ENCODE measurements at places on chromosomes 16 and 17.

DNA sequence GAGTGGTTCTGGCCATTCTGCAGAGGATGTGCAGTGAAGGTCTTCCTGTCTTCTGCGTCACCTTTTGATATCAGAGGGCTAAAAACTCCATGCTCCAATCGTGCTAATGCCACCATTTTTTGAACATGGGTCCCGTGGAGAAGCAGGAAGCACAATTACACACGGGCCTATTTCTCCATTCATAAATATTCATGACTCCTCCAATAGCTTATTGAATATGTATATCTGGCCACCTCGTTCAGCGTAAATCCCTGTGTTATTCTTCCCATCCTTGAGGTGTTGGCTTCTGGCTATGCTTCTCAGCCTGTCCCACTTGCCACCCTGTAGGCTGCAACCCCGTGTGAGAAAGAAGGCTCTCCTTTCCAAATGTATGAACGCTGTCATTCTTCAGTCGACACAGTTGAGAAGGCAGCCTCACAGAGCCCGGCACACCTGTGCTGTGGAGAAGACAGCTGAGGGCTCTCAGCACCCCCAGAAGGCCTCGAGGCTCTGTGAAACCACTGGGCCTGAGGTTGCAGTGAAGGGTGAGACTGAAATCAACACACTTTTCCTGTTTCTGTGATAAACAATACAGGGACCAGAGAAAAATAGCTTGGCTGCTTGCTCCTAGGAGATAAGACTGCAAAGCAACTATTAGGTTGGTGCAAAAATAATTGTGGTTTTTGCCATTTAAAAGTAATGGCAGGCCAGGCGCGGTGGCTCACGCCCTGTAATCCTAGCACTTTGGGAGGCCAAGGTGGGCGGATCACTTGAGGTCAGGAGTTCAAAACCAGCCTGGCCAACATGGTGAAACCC, 4.9 kb upstream of the ANKRD40CL start:
- no peak for DNase-seq

- no peak for DNase-seq
Observed at GRCh38 chr16:19861133-19861532, 23.5 kb downstream of the GPRC5B start.

DNA sequence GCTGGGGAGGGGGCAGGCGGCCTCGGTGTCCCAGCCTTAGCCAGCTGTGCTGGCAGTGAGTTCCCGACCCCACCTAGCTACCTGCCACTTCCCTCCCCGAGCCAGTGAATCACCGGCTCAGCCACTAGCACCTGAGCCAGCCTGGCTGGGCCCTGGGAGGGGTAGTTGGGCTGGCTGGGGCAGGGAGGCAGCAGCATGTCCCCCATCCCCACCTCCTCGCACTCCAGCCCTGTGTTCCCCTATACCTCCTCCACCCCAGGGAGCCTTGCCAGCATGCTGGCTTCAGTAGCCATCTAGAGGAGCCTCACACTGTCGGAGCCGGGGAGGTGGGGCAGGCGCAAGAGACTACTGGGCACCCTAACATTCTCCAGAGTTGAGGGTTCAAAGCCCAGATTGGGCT, 2.8 kb downstream of the EVPL start:
- no peak for DNase-seq

GRCh38 chr16:79165079-79165478, 435.5 kb downstream of the MAF start:
- DNase-seq, result no peak

GRCh38 chr16:68069511-68070248, 15.5 kb upstream of the NFATC3 start:
- DNase-seq, result no peak

DNA sequence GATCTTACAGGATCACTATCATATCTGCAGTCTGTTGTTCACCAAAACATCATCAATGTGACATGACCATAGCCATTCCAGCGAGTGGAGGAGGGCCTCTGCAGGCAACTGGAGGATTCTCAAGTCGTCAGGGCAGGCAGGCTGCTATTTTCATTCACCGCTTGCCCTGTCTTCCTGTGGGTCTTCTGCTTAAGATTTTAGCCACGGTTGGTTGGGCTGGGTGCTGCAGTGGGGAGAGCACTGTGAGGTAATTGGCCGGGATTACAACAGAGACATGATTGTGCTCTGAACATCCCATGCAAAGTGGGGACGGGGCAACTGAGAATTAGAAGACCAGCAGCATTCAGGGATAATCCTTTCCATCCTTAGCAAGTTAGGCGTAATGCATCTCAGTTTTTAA, 245.9 kb downstream of the CPPED1 start:
- DNase-seq, result no peak

DNA sequence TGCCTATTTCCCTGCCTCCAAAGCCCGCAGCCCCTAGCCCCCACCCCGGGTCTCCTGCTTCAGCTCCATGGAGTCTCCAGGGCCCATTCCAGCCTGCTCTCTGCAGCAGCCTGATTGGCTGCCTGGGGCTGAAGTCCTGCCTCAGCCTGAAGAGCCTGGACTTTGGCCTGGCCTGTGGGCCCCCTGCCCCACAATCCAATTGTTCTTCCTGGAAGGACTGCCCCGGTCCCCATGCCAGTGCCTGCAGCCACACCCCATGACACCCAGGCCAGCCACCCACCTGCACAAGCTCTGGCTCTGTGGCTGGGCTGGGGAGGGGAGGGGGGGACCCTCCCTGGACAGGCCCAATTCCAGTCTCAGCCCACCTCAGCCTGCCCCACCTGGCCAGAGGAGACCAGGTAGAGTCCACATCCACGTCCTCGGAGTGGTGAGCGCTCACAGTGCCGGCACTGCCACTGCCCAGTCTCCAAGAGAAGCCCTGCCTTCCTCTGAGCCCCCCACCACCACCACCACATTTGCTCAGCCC, 12.3 kb downstream of the ENPP7 start:
- no peak for DNase-seq

DNA sequence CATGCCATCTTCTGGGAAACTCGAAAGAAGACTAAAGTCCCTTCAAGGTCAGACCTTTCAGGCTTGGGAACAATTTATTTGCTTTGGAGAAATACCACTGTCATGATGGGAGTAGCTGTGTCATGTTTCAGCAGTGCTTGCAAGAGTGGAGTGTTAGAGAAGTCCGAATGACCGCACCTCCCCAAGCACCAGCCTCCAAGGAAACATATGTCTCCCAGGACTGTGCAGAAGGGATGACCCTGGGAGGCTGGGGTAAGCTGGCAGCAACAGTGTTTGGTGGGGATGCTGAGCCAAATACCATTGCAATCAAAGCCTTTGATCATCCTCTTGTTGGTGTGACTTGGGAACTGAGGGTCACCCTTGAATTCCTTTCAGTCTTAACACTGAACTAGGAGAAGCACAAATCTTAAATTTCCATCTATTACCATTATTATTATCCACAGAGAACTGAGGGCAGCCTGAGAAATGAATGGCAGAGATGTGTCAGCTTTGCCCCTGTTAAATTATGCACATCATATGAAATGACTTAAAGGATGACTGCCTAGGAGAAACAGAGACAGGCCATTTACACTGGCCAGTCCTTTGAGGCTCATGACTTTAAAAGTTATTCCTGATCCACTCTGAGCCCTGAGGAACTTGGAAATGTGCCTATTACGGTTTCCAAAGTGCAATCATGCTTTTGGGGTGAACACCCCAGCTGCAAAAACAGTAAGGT, 244.9 kb downstream of the CA10 start:
- no peak for DNase-seq

DNA sequence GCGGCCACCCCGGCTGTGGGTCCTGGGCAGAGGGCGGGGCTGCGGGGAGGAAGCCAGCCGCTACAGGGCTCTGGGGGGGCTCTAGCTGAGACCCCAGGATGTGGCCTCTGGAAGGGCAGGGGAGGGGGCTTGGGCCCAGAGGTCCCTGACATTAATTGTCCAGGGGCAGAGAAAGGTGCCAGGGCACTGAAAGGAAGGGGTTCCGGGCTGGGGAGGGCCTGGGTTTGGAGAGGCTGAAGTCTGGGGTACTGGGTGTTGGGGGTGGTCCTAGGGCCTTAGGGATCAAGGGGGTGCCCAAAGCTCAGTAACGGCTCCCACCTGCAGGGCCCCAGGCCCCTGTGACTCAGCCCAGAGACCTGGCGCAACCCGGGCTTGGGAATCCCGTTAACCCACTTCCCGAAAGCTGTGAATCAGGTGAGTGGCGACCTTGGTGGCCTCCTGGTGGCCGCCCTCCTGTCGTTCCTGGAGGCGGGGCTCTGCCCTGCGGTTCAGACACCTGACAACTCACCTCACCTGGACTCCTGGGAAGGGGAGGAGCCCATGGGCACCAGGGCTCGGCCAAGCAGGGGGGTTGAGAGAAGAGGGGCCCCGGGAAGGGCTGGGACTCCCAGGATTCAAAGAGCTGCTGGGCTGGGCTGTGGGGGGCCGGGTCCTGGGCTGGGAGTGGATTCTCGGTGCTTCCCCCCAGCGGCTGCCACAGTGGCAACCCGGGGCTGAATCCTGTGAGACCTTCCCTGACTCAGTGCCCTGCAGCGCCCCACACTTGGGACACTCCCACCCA, 465 bp upstream of the PRSS22 start:
- DNase-seq, result no peak

DNA sequence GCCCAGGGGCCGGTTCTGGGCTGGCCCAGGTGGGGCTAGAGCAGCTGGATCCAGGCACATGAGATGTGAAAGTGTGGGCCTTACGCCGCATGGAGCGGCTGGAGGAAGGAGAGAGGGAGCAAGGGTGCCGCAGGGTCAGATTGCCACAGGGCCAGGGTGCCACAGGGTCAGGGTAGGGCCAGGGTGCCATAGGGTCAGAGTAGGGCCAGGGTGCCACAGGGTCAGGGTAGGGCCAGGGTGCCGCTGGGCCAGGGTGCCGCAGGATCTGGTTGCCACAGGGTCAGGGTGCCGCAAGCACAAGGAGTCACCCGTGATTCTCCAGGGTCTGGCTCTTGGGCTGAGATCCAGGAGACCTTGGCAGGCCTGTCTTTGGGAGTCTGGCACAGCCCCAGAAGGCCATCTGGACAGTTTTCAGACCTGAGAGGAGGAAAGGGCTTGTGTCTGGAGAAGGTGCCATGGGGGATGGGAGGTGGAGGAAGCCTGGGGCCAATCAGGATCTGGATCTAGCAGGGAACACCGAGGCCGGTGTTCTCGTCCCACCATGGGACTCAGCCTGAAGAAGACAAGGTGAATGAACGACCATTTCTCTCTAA, 13.1 kb upstream of the LASP1NB start:
- DNase-seq, result no peak

GRCh38 chr16:75238853-75239541, 12.4 kb downstream of the BCAR1 start:
- no peak for DNase-seq

DNA sequence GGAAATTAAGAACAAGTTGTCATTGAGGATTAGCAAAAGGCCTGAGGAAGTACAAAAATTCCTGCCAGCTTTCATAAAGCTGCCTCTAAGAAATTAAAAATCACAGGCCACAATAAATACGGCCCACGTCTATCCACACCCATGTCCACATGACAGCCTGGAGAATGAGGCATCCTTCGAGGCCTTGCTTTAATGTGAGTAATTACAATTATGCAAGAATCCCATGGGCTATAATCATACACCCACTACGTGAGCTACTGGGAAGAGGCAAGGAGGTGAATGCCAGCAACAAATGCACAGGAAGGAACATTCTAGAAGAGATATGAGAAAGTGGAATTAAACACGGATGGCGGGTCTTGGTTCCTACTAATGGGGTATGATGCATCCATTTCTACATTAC, 65.4 kb upstream of the ZFHX3 start:
- no peak for DNase-seq

- no peak for DNase-seq
Observed at GRCh38 chr17:80882926-80883685, 108.5 kb upstream of the CHMP6 start.

GRCh38 chr16:11273721-11274324, 394 bp upstream of the PRM3 start:
- DNase-seq, result no peak

- no peak for DNase-seq
Observed at GRCh38 chr17:35748979-35749378, 4.1 kb downstream of the GAS2L2 start.

DNA sequence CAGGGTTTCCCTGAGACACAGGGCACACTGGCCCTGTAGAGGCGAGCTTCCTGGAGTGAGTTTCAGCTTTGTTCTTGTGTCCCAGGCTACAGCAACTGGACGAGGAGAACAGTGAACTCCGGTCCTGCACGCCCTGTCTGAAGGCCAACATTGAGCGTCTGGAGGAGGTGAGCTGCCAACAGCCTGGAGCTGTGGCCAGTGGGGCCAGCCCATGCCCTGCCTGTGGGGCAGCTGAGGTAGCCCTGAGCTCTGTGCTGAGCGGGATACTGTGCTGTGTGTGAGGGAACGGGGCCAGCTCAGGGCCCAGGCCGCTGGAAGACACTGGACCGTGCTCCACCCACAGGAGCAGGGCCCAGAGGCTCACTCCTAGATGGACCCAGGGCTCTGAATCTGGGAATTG, 8.7 kb upstream of the CAPN15 start:
- no peak for DNase-seq

GRCh38 chr17:51166987-51167931, 1.0 kb downstream of the NME2 start:
- DNase-seq, result peak; percentile 44

GRCh38 chr17:12605222-12605621, 60.5 kb upstream of the MYOCD start:
- no peak for DNase-seq

DNA sequence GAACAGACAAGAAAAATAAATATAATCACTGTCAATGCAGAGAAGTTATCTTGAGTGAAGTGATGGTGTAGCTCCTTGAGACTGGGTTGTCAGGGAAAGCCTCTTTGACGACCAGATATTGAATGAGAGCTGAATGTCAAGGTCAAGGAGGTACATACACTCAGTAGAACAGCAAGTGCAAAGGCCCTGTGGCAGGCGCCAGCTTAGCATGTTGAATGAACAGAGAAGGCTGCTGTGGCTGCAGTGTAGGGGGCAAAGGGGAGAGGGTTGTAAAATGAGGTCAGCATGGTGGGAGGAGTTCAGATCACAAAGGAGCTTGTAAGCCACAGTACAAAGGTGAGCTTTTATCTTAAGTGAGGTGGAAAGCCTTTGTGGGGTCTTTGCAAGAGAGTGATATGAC, 111.5 kb downstream of the ZFHX3 start:
- DNase-seq, result no peak

GRCh38 chr16:24428756-24429155, 110.6 kb upstream of the RBBP6 start:
- no peak for DNase-seq

DNA sequence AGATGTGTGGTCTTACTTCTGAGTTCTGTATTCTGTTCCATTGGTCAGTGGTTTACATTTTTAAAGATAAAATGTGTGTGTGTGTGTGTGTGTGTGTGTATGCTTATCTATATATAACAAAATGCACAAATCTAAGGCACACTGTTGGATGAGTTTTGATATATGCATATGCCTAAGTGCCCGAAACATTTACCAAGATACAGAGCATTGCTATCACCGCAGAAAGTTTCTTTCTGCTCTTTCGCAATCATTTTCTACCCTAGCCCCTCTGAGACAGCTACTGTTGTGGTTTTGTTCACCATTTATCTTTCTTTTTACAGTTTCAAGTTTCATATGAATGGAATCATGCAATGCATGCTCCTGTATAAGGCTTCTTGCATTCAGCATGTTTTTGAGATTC, 97.0 kb downstream of the MRTFB start:
- no peak for DNase-seq

- no peak for DNase-seq
Observed at GRCh38 chr16:72997141-72997542, 50.8 kb downstream of the ZFHX3 start.

GRCh38 chr17:40373324-40373723, 8.8 kb upstream of the GJD3 start:
- DNase-seq, result no peak

GRCh38 chr16:56588781-56589140, 567 bp upstream of the MT3 start:
- no peak for DNase-seq
